ENCODE measurements at places on chromosomes 1 and 21. TPM values are rescaled to one million over a fixed set of nuclear protein-coding genes. Genes with fewer than 3 reads are reported as not detected.

Gene DCST1
- polyA plus RNA-seq: not detected

GRCh38 chr1:242093116-242093515, 94.2 kb upstream of the MAP1LC3C start:
- no peak overlapping the region for H3K4me3 ChIP-seq
- peaks cover 2% of the 10 kb centered on the region for H3K36me3 ChIP-seq
- no peak for DNase-seq
- no peaks in the 10 kb centered on the region for H3K27me3 ChIP-seq
- H3K4me1 ChIP-seq: no peaks in the 10 kb centered on the region

DNA sequence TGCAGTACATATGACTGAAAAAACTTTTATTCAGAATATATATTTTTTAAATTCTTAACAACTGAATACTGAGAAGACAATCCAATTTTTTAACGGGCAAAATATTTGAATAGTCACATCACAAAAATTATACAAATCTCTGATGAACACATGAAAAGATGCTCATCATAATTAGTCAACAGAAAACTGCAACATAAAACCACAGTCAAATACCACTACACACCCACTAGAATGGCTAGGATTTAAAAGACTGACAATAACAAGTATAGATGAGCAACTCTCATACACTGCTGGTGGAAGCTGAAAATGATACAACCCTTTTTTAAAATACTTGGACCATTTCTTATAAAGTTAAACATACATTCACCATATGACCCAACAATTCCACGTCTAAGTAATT, 87.7 kb upstream of the TNFSF4 start:
- H3K27me3 ChIP-seq: no peaks in the 10 kb centered on the region
- no peak overlapping the region for H3K27ac ChIP-seq

Gene FHAD1
- 0.03 TPM for polyA plus RNA-seq

Gene AGO3
- 1.1 TPM for polyA plus RNA-seq

DNA sequence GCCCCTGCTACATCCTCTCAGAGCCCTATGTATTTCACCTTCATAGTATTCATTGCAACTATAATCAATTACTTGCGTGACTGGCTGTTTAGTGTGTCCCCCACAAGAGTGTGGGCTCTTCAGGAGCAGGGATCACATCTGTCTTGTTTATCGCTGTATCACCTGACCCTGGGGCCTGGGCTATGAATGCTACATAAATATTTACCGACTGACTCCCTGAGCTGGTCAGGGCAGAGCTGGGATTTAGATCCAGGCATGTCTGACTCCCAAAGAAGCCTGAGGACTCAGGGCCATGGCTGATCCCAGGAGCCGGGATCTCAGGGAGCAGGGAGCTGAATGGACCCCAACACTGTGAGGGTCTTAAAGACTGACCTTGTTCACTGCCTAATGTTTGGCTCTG, 49.7 kb downstream of the AHDC1 start:
- peak overlapping the region; percentile 30 for H3K27ac ChIP-seq
- DNase-seq: no peak
- H3K27me3 ChIP-seq: no peaks in the 10 kb centered on the region
- H3K36me3 ChIP-seq: peaks cover 7% of the 10 kb centered on the region

Gene TACSTD2
- 4.7 TPM for polyA plus RNA-seq

Gene DRAXIN
- polyA plus RNA-seq: 0.03 TPM

Gene TMEM51
- 4.1 TPM for polyA plus RNA-seq

Measured in aorta (tissue), 5 donors.